ENCODE measurements at places on chromosomes 5 and 9.

GRCh38 chr9:89715318-89715858, 110.6 kb downstream of the GADD45G start:
- DNase-seq = no peak

- DNase-seq = no peak
These were observed 23.7 kb downstream of the NAIF1 start for GRCh38 chr9:128043467-128043868.

- no peak for DNase-seq
These were observed 21.9 kb downstream of the MAN2A1 start for GRCh38 chr5:109711673-109712072.

DNA sequence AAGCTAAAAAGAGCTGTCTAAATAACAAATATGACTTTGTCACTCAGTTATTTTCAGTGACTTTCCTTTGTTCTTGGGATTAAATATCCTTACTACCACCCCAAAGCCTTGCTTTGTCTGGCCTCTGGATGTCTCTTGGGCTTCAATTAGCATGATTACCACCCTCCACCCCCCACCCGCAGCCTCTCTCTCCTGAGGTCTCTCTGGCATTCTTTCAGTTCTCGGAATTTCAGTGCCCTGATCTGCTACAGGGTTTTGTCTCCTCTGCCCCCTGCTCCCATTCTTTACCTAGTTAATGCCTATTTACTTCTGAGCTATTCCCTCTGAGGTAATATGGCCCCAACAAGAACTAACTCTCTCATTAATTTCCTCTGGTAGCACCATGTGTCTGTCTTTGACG, 376.4 kb downstream of the DEPDC1B start:
- DNase-seq = no peak

DNA sequence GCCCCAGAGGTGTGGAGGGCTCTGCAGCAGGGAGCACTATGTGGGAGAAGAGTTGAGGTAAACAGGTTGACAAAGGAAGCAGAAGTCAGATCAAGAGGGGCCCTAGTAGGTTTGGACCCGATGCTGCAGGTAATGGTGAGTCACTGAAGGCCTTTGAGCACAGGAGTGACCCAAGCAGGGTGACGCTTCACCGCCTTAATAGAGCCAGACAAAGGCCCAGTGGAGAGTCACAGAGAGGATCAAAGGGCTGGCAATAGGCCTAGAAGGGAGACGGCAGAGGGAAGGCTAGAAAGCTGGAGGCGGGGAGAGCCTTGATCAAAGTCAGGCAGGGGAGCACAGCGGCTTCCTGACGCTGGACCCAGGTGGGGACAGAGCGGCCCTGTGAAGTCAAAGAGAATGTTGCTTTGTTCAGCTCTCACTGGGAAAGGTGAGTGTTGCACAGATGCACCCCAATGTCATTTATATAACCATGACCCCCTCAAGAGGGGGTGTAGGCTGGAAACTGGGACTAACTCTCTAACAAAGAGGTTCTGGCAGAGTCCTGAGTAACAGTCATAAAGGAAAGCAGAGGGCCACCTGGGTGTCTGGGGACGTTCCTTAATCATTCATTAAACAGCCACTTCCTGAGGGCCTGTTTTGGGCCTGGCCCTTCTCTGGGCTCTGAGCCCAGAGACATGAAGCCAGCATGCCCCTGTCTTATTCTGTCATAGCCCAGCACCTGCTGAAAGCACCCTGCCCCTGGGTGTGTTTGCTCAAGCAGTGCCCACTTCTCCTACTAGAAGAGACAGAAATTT, 9.8 kb upstream of the CPLX2 start:
- no peak for DNase-seq

Data from SK-MEL-5 (cell line).